Stromal cell of bone marrow (primary cell): ENCODE measurements at places on chromosomes 11 and 22.

GRCh38 chr11:77548552-77549445 lies 41.0 kb upstream of the AQP11 start:
- no peak for DNase-seq

GRCh38 chr22:40043793-40044101 lies 49.0 kb downstream of the FAM83F start:
- DNase-seq: no peak

DNA sequence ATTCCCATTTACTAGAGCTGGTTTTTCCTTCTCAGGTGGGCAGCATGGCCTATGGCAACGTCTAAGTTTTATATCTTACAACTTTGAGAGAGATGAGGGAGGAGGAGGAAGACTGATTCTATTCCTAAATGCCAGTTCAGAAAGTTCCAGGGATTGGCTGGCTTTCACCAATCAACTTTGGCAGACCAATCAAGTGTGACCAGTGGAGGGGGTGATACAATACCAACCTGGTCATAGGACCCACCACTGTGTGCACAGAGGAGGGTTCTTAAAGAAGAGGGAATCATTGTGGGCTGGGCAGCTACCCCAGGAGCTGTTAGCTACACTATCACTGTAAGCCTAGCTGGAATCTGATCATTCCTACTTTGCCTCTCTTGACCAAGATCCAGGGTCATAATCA lies 8.1 kb downstream of the DIXDC1 start:
- DNase-seq: no peak

DNA sequence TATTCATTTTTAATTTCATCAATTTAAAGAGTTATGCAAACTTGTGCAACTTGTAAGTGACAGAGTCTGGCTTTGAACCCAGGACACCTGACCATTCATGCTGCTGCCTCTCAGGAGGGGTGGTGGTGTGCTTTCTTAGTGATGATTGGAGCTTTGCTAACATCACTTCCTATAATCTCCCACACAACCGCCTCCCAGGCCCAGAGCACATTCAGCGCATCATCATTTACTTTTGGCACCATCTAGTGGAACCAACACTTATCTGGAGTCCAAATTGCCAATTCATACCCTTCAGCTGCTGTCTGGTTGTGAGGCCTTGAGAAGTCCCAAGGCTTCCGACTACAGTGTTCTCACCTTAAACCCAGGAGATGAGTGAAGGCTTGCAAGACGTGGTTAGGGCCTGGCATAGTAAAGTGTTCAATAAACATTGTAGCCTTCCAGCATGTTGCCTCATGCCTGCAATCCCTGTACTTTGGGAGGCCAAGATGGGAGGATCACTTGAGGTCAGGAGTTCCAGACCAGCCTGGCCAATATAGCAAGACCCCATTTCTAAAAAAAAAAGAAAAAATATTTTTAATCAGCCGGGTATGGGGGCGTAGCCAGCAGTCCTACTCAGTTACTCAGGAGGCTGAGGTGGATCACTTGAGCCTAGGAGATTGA lies 1.1 kb upstream of the TTLL1 start:
- peak; percentile 88 for DNase-seq

DNA sequence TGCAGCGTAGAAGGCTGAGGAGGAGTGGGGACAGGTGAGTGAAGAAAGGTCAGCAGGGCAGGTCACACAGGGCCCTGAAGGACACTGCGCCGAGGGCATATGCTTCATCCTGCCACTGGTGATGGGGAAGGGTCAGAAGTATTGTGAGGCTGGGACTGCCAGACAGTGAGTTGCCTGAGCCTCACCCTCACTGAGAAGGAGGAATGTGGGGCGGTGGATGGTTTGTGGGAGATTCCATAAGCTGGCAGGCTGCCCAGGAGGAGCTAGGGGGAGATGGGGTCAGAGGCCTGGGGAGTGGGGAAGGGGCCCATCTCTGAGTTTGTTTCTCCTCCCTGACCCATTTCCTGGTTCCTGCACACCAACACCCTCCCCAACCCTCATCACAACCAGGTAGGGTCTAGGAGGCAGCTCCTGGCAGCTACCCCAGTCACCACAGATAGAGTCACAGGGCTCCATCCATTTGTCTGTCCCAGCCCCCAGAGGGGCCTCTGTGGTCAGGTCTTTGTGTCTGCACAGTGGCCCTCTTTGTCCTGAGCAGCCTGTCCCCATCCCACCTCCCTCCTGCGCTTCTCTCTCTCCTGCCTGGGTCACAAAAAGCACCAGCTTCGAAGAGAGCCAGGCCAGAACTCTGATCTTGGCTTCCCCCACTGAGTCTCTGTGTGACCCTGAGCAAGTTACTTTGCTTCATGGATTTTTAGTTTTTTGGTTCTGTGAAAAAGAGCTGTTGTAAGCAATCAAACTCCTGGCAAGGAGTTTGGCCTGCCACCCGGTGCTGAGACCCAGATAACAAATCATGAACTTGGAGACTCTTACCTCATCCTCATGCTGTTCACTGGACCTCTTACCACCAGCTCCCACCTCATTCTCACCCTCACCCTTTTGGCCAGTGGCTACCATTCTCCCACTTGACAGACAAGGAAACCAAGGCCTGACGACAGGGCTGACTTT lies 4.6 kb upstream of the P2RY2 start:
- DNase-seq: no peak

GRCh38 chr11:67493548-67494370 lies 10.9 kb downstream of the AIP start:
- DNase-seq: no peak

- no peak for DNase-seq
These were observed 84.8 kb downstream of the SNX19 start for GRCh38 chr11:130831506-130831905.

DNA sequence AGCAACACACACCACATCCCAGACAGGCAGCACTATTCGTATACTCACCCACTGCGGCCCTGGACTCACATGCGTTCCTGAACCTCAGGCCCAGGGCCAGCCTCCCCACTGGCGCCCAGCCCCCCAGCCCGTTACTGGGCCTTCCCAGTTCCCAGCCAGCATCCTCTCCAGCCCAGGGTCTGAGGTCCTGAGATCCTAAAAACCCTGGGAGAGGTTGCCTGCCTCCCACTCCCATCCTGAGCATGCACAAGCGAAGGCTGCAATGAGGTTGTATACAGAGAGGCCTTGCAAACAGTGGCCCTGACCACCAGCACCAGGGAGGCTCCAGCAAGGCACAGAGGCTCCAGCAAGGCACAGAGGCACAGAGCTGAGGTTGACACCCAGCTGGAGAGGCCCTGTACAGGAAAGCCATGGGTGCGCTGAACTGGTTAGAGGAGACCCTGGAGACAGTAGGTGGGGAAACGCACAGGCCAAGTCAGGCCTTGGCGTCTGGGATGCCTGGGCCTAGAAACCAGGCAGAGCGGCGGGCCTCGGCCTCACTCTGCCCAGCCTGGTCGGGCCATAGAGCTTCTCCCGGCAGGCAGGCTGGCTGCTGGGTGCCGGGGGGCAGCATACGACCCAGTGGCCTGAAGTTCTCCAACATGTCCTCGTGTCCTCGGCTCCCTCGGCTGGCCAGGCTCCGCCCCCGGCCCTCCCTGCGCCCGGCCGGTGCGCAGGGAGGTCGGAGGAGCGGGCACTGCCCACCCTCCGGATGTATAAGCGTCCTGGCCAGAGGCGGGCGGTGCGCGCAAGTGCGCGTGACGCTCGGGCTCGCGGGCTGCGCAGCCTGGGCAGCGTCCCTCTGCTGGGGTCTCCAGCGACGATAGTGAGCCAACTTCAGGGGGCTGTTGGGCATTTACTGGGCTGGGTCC lies 2.3 kb upstream of the TBX1 start:
- DNase-seq: no peak

DNA sequence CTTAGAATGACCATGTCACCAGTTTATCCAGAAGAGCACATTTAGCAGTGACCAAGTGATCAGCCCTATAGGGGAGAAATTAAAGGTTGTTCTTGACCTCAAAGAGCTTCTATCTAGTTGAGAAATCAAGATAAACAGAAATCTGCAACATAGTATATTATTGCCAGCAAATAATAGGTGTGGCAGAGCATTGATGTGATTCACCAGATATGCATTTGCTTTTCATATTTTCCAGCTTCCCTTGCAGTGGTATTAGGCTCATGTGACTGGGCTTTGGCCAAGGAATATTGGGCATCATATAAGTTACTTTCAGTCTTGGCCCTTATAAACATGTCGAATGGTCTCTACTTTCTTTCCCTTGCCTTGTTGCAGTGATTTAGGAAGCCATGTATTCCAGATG lies 34.5 kb downstream of the COMMD9 start:
- DNase-seq: peak; percentile 21

DNA sequence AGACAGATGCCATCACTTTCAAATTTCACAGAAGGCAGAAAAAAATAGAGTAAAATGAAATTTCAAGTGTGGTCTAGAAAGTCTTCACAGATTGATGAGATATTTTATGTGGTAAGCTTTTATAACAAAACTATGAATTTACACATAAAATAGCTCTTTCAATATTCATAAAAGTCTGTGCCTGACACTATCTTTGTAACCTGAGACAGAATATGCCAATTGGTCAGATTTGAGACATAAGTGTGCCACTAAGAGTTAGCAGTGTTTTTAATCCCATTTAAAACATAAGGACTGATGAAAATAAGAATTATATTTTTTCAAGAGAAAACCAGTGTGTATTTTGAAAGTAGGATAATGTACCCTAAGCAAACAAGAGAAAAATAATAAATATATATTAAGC lies 769.5 kb upstream of the LUZP2 start:
- DNase-seq: no peak

DNA sequence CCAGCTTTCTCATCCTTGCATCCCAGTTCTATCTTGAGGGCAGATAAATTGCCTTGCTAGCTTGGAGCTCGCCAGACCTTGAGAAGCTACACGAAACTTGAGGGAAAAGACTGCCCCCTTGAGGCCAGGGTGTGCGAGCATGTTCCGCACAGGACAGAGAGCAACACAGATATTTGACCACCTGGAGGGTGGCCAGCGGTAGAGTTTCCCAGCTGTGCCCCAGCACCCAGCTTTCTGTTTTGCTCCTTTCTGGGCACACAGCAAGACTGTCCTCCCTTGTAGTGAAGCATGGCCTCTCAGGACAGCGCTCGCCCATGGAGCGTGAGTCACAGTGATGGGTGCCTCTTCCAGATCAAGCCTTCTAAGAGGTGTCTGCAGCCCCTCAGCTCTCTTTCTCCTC lies 23.5 kb downstream of the SPATA19 start:
- no peak for DNase-seq

- DNase-seq: no peak
These were observed 49.0 kb downstream of the C2CD3 start for GRCh38 chr11:74121804-74122203.

DNA sequence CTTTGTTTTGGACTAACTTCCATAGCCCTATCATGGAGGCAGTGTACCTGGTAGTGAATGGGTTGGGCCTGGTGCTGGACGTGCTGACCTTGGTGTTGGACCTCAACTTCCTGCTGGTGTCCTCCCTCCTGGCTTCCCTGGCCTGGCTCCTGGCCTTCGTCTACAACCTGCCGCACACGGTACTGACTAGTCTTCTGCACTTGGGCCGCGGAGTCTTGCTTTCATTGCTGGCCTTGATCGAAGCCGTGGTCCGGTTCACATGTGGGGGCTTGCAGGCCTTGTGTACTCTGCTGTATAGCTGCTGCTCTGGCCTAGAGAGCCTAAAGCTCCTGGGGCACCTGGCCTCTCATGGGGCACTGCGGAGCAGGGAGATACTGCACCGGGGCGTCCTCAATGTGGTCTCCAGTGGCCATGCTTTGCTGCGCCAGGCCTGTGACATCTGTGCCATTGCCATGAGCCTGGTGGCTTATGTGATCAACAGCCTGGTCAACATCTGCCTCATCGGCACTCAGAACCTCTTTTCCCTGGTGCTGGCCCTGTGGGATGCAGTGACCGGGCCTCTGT lies 846 bp downstream of the RNF26 start:
- no peak for DNase-seq
